ENCODE measurements at places on chromosomes 13 and 19.

DNA sequence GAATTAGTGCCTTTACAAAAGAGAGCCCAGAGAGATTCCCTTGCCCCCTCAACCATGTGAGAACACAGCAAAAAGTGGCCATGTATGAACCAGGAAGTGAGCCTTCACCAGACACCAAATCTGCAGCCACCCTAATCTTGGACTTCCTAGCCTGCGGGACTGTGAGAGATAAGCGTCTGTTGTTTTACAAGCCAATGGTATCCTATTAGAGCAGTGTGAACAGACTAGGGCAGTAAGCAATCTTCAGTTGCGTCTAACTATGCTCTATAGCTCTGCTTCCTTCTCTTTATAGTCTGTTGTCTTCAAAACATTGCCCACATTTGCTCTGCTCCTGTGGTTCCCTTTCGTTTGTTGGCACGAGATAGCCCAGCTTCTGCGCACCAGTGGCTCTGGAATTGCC, 109.5 kb upstream of the FNDC3A start:
- no peaks in the 10 kb centered on the region for H3K4me1 ChIP-seq
- H3K36me3 ChIP-seq: no peaks in the 10 kb centered on the region
- H3K27me3 ChIP-seq: no peaks in the 10 kb centered on the region

- no peak for DNase-seq
- H3K27me3 ChIP-seq: peaks cover 2% of the 10 kb centered on the region
- H3K27ac ChIP-seq: no peak overlapping the region
- no peaks in the 10 kb centered on the region for H3K36me3 ChIP-seq
These were observed 110.1 kb downstream of the FGF14 start for GRCh38 chr13:102291587-102292218.

DNA sequence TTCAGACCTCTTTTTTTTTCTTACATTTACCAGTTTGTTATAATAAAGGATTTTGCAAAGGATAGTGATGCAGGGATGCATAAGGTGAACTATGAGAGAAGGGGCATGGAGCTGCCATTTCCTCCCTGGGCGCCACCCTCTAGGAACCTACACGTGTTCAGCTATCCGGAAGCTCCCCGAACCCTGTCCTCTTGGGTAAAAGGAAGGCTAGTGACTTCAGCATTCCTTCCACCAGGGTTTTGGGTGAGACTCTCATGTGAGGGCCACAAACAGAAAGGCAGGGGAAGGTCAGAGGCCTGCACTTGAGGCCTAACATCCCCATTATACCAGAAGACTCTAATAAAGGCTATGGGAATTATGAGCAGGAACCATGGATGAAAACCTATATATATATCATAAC, 57.3 kb downstream of the IFT88 start:
- H3K27me3 ChIP-seq: no peaks in the 10 kb centered on the region
- H3K36me3 ChIP-seq: peaks cover 4% of the 10 kb centered on the region
- no peak for DNase-seq
- H3K27ac ChIP-seq: no peak overlapping the region

GRCh38 chr13:57748096-57748495, 116.6 kb downstream of the PCDH17 start:
- H3K36me3 ChIP-seq: no peaks in the 10 kb centered on the region
- no peak for DNase-seq
- no peaks in the 10 kb centered on the region for H3K27me3 ChIP-seq
- H3K4me3 ChIP-seq: no peak overlapping the region

GRCh38 chr13:40565282-40566148, 100.9 kb downstream of the FOXO1 start:
- H3K4me3 ChIP-seq: no peak overlapping the region
- peaks cover 41% of the 10 kb centered on the region for H3K4me1 ChIP-seq
